CD8-positive, alpha-beta memory T cell (primary cell): ENCODE measurements at places on chromosomes 7 and 10. TPM values are rescaled to one million over a fixed set of nuclear protein-coding genes. Genes with fewer than 3 reads are reported as not detected.

DNA sequence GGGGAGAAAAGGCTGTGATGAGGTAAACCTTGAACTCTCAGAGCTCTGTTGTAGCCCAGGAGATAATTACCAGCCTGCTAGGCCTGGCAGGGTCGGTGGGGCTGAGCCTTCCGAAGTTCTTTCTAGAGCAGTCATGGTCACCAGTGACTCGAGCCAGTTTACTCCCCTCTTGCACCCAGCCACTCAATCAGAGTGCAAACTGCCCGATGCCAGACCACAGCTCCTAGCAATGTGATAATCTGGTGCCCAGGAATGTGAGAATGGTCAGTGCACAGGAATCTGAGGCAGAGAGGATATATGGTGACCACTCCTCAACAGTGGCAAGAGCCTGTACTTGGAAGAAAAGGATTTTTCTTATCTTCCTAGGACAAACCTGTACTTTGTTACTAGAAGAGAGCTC is 46.4 kb upstream of the KMT2E start:
- no peak for DNase-seq

GRCh38 chr7:73860859-73861258 is at the start of gene TMEM270:
TSS of gene TMEM270 (plus strand) at chr7:73861159. CDS start at chr7:73861195, 36 bp downstream.
- no peak for DNase-seq

GRCh38 chr7:121798896-121799295 is 74.1 kb upstream of the PTPRZ1 start:
- no peak for DNase-seq

DNA sequence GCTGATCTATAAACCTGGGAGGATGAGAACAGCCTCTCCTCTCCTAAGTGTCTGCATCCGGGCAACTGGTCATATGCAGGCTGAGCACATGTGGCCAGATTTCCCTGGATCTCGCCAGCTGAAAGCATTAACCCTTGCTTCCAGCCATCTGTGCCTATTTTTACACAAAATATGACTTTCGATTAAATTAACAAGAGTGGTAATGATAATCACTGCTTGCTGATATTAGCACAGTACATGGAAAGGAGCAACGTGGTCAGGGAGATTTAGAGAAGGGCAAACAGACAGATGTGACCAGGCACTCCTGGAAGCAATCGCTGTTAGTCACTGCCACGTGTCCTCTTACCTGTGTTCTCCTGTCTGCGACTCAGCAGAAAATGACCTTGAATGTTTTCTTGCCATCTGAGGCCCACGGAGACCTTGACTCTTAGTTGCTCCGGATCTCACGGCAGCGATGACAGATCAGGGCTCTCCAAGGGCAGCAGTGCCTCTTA is 59.5 kb upstream of the NPTX2 start:
- DNase-seq = no peak

- DNase-seq = no peak
These were observed 168.1 kb downstream of the FAM107B start for GRCh38 chr10:14606633-14607032.

- DNase-seq = no peak
These were observed 85.2 kb downstream of the ZRANB1 start for GRCh38 chr10:125026974-125027735.

DNA sequence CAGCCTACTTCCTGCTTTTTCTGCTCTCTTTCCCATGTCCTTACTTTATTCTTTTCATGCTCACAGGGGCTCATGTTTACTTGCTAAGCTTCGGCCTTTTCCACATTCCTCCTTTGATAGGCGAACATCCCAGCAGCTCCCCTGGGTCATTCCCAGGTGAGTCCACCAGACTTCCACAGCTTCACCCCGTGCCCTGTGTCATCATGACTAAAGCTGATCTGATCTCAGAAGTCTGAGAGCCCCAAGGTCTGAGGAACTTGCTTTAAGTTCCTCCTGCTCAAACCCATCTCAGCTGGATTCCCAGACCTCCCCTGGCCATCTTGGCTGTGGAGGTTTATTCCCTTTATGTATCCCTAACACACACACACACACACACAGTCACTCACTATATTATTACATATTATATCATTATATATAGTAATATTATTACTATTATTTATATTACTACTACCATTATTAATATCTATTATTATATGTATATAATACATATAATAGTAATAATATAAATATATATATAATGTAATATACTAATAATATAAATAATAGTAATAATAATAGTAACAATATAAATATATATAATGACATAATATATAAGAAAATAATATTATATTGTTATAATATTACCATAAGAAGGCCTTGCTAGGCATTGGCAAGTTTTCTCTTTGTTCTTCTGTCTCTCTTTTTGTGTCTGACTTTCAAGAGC is 295.9 kb downstream of the PTEN start:
- no peak for DNase-seq

GRCh38 chr10:63209705-63210104 is 76.6 kb downstream of the NRBF2 start:
- no peak for DNase-seq

DNA sequence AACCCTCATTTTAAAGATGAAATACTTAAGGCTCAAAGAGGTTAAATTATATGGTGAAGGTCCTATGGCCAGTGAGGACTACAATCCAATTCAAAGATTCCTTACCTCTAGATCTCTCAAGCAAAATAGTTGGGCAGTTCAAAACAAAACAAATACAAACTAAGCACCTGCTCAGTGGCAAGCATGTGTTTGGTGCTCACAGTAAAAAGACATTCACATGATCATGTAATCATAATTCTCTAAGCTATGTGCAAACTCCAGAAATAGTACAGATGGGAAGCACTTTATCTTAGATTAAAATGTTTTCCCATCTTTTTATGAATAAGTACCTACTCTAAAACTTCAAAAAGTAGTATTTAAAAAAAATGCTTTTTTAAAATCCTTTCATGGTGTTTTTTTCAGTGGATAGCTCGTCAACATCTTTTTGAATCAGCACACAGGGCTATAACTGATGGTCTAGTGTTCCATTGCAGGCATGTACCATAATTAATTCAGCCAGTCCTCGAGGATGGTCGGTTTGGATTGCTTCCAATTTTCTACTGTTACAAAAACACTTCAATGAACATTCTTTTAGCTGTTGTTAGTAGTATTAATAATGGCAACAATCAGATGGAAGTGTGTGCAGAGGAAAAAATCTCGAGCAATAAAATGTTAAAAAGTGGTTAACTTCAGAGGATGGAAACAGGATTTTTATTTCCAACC is 58.4 kb downstream of the CHCHD3 start:
- DNase-seq = no peak

DNA sequence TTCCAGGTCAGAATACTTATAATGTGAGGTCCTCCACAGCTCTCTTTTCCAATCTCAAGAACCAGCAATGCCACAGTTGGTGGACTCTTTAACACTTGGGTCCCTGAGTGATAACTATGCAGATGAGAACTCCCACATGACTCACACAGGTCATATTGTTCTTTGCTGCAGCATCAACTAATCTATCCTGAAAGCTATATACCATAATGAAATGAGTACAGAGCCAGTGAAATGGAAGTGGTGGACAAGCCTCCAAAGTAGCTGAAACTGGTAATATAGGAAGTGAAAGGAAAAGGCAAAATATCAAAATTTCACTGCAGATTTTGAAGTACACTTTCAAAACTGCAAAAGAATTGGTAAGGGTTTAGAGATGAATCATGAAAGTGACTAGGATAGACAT is 45.6 kb downstream of the SORCS1 start:
- no peak for DNase-seq

DNA sequence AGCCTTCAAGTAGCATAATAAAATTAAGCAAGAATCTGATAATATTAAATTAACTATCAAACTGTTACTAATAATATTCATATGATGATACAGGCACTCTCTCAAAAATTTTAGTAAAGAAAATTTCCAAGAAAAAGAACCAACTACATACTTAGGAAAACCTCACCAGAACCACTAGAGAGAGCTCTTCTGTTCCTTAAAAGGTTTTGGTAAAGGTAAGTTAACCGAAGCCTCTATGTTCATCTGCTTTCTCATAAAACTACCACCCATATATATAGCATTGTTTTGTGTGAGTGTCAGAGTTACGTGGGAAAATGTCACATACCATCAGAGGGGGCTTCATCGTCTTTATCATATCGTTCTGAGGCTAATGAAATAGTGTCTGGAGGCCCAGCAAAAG is 20.7 kb downstream of the SKAP2 start:
- no peak for DNase-seq

DNA sequence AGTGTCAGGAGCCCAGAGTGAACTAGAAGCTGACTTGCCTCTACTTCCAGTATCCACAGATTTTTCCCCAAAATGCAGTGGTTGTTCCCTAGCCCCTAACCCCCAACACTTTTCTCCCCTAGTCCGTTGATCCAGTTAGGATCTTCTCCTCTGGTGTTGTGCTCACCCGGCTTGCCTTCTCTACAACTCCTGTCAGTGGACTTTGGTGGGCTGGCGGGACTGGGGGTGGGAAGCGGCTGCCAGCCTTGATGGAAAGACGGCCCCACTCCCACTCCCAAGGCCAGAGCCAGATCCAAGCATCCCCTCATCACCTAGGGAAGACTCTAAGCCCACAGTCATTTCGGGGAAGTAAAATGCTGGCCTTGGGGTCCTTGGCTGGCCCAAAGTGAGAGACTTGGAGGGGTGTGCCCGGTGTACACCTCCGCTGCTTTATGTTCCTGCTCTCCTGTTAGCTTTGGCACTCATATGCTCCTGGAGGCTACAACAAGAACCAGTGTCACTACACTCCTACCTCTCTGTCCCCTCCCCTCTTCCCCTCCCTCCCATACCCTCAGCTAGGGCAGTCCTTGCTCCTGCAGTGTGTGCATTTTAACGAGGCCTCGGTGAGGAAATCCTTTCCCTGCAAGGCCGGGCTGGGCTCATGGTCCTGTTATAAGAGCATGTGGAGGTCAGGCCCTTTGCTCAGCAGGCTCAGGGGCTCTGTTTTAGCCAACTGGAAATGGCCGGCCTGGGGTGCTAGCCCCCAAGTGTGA is 930 bp upstream of the HOXA10 start:
- DNase-seq = no peak

- DNase-seq = no peak
These were observed 1083.4 kb downstream of the LRMDA start for GRCh38 chr10:76514869-76515268.

GRCh38 chr7:143375298-143376034 is 5.7 kb upstream of the ZYX start:
- DNase-seq = peak; percentile 43

DNA sequence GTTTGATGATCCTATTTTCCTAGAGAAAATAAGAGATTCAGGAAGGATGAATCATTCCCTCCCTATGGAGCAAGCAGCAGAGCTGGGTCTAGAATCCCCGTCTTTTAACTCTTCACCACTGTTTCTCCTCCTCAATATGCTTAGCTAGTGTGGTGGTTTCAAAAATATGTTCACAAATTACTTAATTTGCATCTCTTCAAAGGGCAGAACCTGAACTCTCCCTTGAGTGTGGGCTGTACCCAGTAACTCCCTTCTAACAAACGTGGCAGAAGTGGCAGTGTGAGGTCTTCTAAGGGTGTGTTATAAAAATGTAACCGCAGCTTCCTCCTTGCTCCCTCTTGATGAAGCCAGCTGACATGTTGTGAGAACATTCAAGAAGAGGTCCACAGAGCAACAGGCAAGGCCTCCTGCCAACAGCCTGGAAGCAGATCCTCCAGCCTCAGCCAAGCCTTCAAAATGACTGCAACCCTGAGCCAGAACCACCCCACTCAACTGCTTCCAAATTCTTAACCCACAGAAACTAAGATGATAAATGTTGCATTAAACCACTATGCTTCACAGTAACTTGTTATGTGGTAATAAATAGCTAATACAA is 36.6 kb downstream of the SRPK2 start:
- DNase-seq = peak; percentile 29

GRCh38 chr7:130902755-130903357 is 168.8 kb upstream of the KLF14 start:
- no peak for DNase-seq

DNA sequence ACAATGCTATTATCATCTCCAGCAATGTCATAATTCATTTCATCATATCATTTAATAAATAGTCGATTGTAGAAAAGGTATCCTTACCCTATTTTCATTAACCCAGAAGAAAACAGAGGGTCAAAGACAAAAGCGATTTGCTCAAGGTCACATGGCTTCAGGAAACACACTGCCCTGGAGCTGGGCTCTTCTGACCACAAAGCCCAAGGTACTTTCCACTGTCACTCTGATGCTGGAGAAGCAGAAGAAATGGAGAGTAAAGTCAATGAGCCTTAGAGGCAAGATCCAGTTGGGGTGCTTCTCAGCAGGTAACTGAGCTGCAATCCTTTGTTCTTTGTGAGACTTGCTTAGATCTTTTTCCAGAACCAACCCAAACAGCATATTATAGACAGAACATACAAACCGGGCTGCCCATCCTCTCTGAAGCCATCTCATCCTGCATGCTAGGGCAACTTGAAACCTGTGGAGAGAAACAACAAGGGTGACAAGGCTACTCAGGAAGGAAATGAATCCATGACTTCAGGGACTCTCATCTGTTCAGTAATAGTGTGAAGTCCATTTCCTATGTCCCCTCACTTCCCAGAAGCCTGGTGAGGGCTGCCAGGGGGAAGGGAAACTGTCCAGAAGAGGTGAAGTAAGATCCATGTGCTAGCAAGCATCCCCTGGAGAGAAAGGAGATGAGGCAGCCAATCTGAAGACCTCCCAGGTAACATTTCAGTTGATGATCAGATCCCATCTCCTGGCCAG is 148.6 kb upstream of the SVIL start:
- DNase-seq = no peak

DNA sequence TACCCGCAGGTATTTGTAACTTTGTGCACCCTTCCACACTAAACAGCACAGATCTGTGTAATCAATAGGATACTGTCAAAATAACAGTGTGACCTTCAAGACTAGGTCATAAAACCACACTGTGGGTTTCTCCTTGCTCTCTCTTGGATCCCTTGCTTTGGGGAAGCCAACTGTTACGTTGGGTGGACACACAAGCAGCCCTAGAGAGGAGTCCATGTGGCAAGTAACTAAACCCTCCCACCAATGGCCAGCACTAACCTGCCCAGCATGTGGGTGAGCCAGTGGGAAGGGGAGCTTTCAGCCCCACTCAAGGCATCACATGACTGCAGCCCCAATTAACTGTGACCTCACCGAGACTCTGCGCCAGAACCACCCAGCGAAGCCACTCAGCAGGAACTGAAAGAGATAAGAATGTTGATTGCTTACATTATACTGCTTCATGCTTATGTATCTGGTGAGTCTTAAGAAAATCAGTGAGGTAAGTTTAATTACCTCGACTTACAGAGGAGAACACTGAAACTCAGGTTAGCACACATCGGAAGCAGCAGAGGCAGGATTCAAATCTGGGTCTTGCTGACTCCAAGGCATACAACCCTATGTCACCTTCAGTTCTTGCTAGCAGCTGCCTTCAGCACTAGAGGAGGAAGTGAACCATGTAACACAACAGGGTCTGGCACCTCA is 9.4 kb upstream of the ZC3HAV1 start:
- no peak for DNase-seq

Gene ZNF394
- total RNA-seq = 34.1 TPM

Gene SEMA3E
- total RNA-seq = not detected

Gene AGMO
- total RNA-seq = not detected

Gene FANK1
- total RNA-seq = 0.66 TPM

Gene ABCC2
- 1.5 TPM for total RNA-seq

Gene SEC31B
- 15.8 TPM for total RNA-seq

Gene TMEM196
- not detected for total RNA-seq

Gene FXYD4
- not detected for total RNA-seq

Gene RNF32
- total RNA-seq = 0.83 TPM

Gene FIS1
- total RNA-seq = 137 TPM

Gene ATOH7
- total RNA-seq = not detected

Gene PLXNA4
- 0.02 TPM for total RNA-seq
